ENCODE measurements at places on chromosomes 11 and 22. TPM values are rescaled to one million over a fixed set of nuclear protein-coding genes. Genes with fewer than 3 reads are reported as not detected.

DNA sequence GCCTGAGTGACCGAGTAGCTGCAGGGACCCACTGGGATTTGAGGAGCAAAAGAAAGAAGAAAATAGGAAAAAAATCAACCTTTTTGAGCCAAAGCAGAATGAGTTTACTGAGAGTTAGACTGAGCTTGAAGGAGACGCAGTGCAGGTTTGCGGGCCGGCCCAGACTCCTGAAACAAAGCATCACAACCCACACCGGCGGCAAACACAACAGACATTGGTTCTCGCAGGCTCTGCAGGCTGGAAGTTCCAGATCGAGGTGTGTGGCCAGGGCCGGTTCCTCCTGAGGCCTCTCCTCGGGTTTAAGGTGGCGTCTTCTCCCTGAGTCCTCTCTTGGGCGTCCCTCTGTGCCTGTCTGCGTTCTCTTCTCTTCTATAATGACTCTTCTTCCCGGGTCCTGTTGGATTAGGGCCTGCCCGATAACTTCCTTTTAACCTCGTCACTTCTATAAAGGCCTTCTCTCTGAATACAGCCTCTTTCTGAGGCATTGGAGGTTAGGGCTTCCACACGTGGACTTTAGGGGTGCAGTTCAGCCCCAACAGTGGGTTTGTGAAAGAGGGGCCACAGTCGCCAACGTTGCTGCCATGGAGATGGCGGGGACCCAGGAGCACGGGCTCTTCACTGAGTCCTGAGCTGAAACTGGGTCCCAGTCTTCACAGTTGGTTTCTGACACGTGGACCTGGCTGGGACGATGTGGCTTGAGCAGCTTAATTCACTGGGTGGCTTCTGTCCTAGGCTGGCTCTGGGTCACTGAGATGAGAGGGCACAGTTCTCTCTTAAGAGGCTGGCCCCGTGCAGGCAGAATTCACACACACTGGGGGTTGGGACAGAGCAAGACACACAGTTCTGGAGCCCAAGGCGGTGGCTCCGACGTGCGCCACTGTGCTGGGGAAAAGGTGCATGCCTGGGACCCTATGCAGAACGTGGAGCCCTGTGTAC lies 1047.7 kb downstream of the BRD1 start:
- no peaks in the 10 kb centered on the region for H3K27me3 ChIP-seq
- no peak overlapping the region for H3K27ac ChIP-seq
- no peak for DNase-seq
- no peak overlapping the region for H3K4me3 ChIP-seq
- no peaks in the 10 kb centered on the region for H3K36me3 ChIP-seq

DNA sequence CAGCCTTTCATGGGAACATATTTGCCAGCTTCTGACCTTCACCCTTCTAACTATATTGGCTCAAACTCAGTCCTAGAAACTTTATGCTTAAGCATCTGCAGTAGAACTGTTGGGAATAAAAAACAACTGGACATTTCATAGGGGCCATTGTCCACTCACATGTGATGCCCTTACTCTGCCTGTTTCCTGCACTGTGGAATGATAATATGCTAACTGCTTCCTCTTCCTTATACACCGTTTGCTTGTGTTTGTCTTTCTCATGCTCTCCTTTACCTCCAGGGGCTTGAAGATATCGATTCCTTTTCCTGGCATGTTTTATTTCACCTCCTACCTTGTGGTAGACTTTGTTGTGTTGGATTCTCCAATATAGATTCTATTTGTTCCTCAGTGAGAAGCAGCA lies 333.0 kb upstream of the DDI1 start:
- H3K27ac ChIP-seq = no peak overlapping the region
- H3K27me3 ChIP-seq = no peaks in the 10 kb centered on the region
- no peaks in the 10 kb centered on the region for H3K36me3 ChIP-seq
- DNase-seq = no peak
- H3K4me3 ChIP-seq = no peak overlapping the region

The MFNG gene
- total RNA-seq = 8.0 TPM

The UBQLNL gene
- not detected for total RNA-seq

The FBLN1 gene
- total RNA-seq = 21.3 TPM

All from psoas muscle (tissue), 8 donors.